ENCODE measurements at places on chromosomes 13 and 19.
A peak's percentile ranks its signal among the peaks of the same experiment; 100 is the strongest.

DNA sequence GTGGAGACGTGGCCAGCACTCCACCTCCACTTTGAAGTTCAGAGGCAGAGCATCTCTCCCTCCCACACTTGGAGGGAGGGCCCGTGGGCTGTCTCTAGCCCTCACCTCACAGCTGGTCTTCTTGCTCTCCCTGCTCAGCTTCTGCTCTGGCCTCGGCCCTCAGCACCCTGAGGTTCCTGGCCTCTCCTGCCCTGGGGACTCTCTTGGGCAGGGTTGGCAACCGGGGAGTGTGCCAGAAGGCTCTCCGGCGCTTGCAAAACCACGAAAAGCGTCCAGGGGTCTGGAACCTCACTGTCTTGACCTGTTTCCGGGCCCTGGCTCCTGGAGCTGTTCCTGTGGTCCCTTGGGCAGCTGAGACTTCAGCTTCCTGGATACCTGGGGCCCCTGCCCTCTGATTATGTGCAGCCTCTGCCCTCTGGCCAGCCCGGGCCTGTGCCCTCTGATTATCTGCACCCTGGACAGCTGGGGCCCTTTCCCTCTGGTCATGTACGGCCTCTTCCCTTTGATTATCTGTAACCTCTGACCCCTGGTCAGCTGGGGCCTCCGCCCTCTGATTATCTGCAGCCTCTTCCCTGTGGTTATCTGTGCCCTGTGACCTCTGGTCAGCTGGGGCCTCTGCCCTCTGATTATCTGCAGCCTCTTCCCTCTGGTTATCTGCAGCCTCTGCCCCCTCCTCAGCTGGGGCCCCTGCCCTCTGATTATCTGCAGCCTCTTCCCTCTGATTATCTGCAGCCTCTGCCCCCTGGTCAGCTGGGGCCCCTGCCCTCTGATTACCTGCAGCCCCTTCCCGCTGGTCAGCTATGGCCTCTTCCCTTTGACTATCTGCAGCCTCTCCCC is 2.1 kb downstream of the CCDC8 start:
- no peak for DNase-seq

GRCh38 chr13:90105849-90106496 is 1241.5 kb upstream of the MIR17HG start:
- DNase-seq: peak; percentile 2

- no peak for DNase-seq
Measured at GRCh38 chr19:46132508-46133100, 8.1 kb upstream of the IGFL3 start.

DNA sequence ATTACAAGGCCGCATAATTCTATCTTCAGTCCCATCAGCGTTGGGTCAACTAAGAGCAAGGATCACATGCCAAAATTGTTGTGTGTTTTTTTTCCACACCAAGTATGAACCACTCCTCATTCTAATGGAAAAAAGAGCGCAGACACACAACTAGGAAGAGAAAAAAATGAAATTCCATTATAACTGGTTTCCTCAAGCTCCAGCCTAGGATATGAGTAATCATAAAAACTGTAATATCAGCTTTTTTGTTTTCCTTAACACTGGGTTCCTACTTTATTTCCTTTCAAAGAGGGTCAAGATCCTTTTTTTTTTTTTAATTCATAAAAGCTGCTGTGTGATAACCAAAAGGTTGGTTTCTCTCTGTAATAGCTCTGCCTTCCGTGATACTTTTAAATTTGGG is 19.4 kb downstream of the TSHZ3 start:
- no peak for DNase-seq

- no peak for DNase-seq
Measured at GRCh38 chr19:16325161-16325527, 518 bp downstream of the KLF2 start.

Data from stomach (tissue), 19 donors.